Effector memory CD4-positive, alpha-beta T cell (primary cell): ENCODE measurements at places on chromosomes 7 and 10.

DNA sequence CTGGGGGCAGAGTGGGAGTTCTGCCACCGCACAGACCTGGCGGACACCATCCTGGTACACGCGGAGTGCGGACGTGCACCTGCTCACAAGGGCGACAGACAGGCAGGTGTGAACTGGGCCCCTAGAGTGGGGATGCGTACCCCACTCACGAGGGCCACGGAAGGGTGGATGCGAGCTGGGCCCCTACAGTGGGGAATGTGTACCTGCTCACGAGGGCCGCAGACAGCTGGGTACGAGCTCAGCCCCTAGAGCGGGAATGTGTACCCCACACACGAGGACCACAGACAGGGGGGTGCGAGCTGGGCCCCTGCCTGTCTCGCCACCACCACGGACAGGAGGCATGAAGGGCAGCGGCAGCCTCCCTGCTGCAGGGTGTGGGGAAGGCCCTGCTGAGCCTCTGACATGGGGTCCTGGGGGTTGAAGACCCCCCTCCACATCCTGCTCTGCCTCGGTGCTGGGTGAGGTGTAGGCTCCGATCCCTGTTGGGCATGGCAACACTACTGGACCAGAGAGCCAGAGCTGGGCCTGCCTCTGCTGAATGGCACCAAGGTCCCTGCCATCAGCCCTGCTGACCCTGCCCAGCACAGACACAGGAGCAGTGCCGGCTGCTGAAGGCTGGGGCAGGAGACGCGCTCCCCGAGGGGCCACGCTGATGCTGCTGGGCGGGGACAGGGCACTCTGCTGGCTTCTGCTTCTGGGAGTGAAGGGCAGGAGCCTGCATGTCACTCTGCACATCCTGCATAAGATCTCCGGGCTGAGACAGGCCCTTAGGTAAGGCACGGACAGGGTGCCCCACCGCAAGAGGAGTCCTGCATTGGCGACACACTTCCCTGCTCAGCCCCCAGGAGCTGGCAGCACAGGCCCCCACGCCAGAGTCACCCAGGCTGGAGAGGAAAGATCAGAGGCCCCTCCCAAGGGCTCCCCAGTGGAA, 259.2 kb downstream of the MAD1L1 start:
- H3K27ac ChIP-seq, result no peak overlapping the region
- no peak overlapping the region for H3K4me3 ChIP-seq
- H3K36me3 ChIP-seq, result no peaks in the 10 kb centered on the region
- H3K27me3 ChIP-seq, result no peaks in the 10 kb centered on the region

- DNase-seq, result no peak
- H3K27ac ChIP-seq, result no peak overlapping the region
- H3K27me3 ChIP-seq, result no peaks in the 10 kb centered on the region
- no peaks in the 10 kb centered on the region for H3K4me1 ChIP-seq
Observed at GRCh38 chr7:9983048-9983447, 990.6 kb upstream of the PHF14 start.

DNA sequence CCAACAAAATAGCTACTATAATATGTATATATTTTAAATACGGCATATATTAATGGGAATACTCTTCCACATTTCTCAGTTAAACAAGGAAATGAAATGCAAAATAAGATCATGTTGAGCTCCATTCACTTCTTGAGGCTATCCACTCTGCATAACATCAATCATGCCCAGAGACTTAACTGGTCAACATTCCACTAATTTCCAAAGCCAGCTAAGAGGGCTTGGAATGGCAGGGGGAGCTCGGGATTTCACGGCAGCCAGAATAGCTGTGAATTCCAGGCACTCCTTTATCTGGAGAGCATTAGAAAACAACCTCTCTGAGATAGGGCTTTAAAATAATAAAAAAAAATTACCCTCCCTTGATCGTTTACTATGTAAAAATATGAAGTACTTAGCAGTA, 194.9 kb upstream of the CDCA7L start:
- H3K4me3 ChIP-seq, result no peak overlapping the region
- no peaks in the 10 kb centered on the region for H3K36me3 ChIP-seq
- H3K4me1 ChIP-seq, result no peaks in the 10 kb centered on the region
- no peak for DNase-seq
- H3K27ac ChIP-seq, result no peak overlapping the region

DNA sequence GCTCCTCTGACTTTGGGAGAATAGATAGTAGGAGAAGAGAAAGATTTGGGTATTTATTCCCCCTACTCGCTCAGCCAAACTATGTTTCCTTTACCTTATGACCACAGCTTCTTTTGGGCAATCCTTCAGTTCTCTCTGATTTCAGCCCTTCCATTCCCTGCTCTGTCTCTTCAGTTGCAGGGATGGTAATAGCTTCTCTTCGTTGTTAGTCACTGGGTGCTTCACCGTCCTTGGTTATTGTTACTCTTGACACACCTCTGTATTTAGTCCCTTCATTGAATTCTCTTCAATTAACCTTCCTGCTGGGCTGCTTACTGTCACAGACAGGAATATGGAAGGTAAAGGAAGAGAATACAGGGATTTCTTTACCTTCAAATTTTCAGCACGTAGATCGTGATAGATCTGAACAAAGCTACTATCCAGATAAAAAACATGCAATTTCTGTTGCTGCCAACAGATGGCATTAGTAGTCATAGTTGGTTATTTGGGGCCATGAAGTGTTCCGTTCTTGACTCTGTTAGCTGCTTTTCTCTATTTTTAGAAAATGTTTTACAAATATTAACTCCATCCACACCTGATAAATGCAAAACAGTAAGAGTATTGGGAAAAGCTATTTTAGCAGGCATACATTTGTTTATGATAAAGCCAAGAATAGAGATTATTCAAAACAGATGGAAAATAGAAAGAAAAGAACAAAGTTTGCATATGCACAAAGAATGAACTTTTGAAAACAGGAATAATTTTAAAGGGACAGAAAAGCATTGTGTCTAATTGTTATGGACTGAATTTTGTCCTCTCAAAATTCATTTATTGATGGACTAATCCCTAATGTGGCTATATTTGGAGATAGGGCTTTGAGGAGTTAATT, 14.0 kb upstream of the PTTG1IP2 start:
- no peaks in the 10 kb centered on the region for H3K27me3 ChIP-seq
- H3K36me3 ChIP-seq, result no peaks in the 10 kb centered on the region
- H3K4me1 ChIP-seq, result no peaks in the 10 kb centered on the region
- DNase-seq, result no peak

DNA sequence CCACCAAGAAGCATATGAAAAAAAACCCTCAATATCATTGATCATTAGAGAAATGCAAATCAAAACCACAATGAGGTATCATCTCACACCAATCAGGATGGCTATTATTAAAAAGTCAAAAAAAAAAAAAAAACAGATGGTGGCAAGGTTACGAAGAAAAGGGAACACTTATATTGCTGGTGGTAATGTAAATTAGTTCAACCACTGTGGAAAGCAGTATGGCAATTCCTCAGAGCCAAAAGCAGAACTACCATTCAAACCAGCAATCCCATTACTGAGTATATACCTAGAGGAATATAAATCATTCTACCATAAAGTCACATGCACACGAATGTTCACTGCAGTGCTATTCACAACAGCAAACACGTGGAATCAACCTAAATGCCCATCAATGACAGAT, 46.0 kb downstream of the CNOT4 start:
- no peak overlapping the region for H3K27ac ChIP-seq
- H3K4me3 ChIP-seq, result no peak overlapping the region
- no peaks in the 10 kb centered on the region for H3K4me1 ChIP-seq
- no peak for DNase-seq

DNA sequence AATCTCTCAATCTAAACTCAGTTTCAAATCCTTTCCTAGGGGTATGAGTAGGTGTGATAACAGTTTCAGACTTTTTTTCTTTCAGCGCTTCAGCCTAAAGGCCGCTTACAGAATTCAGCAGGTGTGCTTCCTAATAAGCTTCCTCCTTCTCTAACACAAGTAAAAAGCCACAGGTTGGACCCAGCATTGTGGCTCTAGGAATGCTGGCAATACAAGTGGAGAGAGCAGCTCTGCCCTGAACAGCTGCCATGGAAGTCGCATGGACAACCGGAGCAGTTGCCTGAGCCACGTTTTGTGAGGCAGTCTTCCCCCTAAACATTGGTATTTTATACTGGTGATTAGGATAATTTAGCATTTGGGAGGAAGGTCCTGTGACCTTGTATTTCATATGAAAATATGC, 83.5 kb downstream of the ST7 start:
- no peak overlapping the region for H3K27ac ChIP-seq
- DNase-seq, result no peak
- no peaks in the 10 kb centered on the region for H3K4me1 ChIP-seq

- H3K4me3 ChIP-seq, result no peak overlapping the region
- no peak for DNase-seq
- H3K4me1 ChIP-seq, result no peaks in the 10 kb centered on the region
- H3K27me3 ChIP-seq, result no peaks in the 10 kb centered on the region
- no peaks in the 10 kb centered on the region for H3K36me3 ChIP-seq
- no peak overlapping the region for H3K27ac ChIP-seq
Observed at GRCh38 chr7:108114117-108114841, 15.9 kb downstream of the LAMB4 start.

DNA sequence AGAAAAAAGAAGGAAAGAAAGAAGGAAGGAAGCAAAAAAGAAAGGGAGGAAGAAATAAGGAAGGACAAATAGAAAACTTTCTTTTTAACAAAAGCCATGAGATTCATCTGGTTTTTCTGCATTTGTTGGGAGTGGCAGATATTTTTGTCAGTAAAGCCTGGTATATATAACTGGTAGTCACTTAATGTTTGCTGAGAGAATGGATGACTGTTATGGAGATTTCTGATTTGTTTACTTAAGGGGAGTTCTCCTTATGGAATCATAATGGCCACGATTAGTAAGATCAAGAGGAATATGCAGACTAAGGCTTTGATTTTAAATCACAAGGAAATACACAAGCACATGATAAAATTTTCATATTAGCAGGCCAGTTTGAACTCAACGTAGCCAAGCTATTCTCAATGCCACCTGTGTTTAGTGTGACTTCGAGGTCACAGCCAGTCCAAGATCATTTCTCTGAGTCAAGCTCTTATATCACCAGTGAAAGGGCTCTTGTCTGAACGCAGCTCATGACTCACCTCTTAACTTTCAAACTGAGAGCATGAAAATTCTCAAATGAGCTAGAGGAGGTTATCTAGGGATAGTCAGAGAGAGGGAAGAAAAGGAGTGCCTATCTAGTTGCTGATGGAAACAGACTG, 445.1 kb upstream of the ZMIZ1 start:
- H3K4me1 ChIP-seq, result no peaks in the 10 kb centered on the region
- no peaks in the 10 kb centered on the region for H3K27me3 ChIP-seq
- H3K27ac ChIP-seq, result no peak overlapping the region
- no peak for DNase-seq
- no peak overlapping the region for H3K4me3 ChIP-seq
- no peaks in the 10 kb centered on the region for H3K36me3 ChIP-seq

GRCh38 chr7:22356010-22356691, 803 bp downstream of the RAPGEF5 start:
- no peak overlapping the region for H3K4me3 ChIP-seq
- DNase-seq, result no peak
- no peaks in the 10 kb centered on the region for H3K4me1 ChIP-seq
- H3K27me3 ChIP-seq, result no peaks in the 10 kb centered on the region
- H3K27ac ChIP-seq, result no peak overlapping the region

DNA sequence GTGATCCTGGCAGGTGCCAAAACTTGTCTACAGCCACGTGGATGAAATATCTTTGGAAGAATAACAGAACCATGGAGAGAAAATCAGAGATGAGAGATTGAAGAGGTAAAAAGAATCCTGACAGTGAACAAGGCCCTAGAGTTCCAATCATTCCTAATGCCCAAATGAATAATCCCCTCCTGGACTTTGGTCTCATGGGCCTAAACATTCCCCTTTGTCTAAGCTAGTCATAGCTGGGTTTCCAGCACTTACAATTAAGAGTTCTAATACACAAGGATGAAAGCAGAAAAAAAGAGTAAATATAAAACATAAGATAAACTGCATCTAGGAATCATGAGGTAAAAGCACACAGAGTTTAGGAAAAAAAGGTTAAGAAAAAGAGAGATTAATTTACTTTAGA, 40.2 kb downstream of the ARHGAP12 start:
- no peak overlapping the region for H3K4me3 ChIP-seq
- H3K4me1 ChIP-seq, result no peaks in the 10 kb centered on the region
- no peak for DNase-seq
- no peaks in the 10 kb centered on the region for H3K27me3 ChIP-seq
- H3K36me3 ChIP-seq, result no peaks in the 10 kb centered on the region

DNA sequence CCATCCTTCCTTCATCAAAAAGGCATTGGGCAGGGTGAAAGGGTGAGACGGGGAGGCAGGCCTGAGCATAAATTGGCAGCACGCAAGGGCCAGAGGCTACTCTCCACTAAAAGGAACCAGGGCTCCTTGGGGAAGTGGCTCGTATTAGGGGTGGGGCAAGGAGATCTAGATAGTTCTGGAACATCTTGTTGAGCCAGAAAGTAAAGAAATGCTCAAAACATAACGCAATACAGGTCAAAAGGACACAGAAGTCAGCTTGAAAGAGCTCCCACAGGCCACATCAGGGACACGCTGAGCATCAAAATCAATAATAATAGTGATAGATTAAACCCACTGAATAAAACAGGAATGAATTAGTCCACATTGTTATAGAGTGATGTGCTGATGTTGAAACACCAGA, 203.1 kb downstream of the ELMO1 start:
- H3K27me3 ChIP-seq, result no peaks in the 10 kb centered on the region
- H3K27ac ChIP-seq, result no peak overlapping the region
- H3K36me3 ChIP-seq, result no peaks in the 10 kb centered on the region
- H3K4me1 ChIP-seq, result no peaks in the 10 kb centered on the region
- H3K4me3 ChIP-seq, result no peak overlapping the region

DNA sequence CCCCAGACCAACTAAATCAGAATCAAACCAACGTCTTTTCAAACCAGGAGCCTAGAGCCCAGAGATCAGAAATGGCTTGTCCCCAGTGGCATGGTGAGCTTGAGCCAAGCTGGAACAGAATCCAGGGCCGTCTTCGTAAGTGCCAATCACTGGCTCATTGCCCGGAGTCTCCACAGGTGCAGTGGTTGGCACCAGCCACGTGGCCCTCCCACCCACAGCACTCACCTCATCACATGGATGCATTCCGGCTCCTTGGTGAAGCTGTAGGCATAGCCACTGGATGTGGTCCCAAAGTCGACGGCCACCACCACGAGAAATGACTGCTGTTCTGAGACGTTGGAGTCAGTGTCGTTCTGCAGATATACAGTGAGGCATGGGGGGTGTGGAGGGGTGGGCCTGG, 37.4 kb downstream of the HSPA12A start:
- H3K4me1 ChIP-seq, result no peaks in the 10 kb centered on the region
- H3K4me3 ChIP-seq, result no peak overlapping the region
- peaks cover 3% of the 10 kb centered on the region for H3K27me3 ChIP-seq
- DNase-seq, result no peak
- H3K27ac ChIP-seq, result no peak overlapping the region
